Stimulated activated CD4-positive, alpha-beta T cell treated with anti-CD3 and anti-CD28 coated beads, Interleukin-15, amount 100 ng/mL, for 1 hour (primary cell): ENCODE measurements at places on chromosomes 6 and 20.

DNA sequence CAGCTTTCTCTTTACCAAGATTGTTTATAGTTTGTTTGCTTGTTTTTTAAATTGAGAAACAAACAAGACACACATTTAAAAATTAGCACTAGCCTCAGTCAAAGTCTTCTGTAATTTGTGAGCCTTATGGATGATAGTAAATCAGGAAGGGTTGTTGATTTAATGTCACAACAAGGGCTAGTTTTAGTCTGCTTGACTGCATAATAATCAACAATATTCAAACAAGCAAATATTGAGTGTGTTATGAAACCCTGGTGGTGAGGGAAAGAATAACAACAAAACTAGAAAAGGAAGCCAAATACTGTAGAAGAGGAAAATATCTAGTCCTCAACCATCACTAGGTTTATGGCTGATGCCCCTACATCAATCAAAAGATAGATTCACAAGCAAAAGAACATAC, 228.6 kb downstream of the TBC1D7 start:
- no peak for DNase-seq

DNA sequence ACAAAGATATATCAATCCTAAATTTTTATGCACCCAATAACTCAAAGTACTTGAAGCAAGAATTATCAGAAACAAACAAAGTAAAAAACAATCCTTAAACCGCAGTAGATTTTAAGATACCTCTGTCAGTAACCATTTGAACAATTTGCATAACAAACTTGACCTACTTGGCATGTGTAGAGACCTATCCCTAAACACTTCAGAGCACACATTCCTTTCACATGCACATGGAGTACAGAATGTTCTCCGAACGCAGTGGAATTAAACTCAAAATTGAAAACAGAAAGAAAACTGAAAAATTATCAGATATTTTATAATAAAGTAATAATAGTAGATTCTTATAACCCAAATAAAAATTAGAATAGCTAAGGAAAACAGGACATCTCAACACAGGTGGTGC, 162.6 kb upstream of the THBS2 start:
- DNase-seq: no peak

DNA sequence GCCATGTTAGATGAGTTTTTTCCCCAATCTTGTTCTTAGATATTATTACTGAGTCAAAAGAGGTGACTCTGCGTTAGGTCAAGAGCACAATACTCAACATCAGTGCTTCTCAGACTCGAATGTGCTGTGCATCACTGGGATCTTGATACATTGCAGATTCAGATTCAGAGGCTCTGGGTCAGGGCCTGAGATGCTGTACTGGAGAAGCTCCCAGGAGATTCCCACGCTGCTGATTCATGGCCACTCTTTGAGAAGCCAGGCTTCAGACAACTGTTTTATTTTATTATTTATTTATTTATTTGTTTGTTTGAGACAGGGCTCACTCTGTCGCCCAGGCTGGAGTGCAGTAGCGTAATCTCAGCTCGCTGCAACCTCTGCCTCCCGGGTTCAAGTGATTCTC, 41.4 kb upstream of the ARID1B start:
- DNase-seq: no peak

DNA sequence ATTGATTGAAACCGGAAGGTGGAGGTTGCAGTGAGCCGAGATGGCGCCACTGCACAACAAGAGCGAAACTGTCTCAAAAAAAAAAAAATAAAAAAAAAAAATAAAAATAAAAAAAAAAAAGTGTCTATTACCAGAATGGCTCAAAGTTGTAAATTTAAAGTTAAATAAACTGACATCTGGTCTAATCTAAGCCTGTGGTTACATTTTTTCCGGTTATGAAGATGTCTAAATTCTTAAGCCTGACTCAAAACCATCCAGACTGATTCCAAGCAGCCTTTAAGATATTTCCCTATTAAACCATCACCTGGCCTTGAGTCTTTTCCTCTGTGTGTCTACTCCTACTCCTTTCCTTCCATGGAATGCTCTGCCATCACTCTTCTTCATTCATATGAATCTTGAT, 371.7 kb upstream of the RUNX2 start:
- no peak for DNase-seq

DNA sequence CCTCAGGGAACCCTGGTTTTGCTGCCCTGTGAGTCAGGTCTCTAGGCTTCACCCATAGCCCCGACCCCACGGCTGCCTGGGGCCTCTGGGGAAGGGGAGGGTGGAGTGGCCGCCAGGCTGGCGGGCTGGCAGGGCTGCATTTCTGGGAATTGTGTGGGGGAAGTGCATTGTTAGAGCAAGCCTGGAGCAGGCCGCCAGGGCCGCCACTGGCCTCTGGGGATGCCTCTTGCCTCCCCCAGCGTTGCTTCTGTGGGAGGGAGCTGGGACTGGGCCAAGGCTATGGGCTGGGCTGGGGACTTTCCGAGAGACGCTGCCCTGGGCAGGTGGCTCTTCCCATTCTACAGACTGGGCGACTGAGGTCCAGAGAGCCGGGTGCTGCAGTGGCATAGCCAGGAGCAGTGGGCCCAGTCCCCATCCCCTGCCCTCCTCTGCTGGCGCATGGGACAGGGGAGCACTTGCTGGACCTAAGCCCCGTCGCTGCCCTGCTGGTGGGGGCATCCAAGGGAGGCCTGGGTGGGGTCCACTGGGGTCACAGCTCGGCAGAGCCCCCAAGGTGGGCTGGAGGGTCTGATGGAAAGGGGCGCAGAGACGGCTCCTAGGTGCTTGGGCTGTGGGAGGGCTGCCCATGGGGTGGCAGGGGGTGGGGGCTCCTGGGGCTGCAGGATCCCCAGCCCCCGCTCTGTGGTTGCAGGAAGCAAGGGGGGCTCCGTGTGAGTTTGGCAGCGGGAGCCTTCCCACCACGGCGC, 6.6 kb upstream of the SOX18 start:
- no peak for DNase-seq

DNA sequence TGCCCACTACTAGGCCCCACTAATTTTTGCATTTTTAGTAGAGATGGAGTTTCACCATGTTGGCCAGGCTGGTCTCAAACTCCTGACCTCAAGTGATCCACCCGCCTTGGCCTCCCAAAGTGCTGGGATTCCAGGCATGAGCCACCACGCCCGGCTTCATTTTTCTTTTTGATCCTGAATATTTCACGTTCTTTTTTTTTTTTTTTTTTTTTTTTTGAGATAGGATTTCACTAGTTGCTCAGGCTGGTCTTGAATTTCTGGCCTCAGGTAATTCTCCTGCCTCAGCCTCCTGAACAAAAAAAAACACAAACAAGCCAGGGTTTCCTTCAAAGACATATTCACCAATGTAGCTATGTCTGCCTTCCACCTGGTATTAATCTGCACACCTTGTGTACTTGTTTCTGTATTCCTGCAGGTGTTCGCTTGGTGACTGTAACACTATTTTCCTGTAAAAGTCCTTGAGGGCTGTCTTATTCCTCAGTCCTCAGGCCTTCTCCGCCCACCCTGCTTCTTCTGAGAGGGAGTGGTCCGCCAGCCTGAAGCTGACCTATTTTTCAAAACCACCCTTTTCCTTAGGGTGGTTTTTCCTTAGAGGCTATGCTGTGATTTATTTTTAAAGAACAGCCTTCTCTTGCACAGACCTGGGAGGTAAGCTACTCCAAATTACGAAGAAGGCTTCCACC, 36.1 kb upstream of the PNRC1 start:
- DNase-seq: no peak
